ENCODE measurements at places on chromosomes 7 and 10.

DNA sequence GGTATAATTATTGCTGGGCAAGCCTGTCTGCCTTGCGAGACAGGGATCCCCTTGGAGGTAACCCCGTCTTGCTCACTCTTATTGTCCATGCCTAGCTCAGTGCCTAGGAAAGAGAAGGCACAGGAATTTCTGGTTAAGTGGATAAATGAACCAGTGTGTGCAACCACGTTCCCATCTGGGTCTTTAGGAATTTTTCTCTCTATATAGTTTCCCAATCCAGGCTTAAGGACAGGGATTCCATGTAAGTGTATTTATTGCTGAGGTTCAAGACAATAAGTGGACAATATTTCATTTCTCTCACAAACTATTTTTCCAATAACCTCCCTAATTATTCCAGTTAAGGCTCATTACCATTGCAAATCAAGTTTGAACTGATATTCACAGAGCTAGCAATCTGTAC lies 8.9 kb upstream of the ADAM12 start:
- no peak for DNase-seq

DNA sequence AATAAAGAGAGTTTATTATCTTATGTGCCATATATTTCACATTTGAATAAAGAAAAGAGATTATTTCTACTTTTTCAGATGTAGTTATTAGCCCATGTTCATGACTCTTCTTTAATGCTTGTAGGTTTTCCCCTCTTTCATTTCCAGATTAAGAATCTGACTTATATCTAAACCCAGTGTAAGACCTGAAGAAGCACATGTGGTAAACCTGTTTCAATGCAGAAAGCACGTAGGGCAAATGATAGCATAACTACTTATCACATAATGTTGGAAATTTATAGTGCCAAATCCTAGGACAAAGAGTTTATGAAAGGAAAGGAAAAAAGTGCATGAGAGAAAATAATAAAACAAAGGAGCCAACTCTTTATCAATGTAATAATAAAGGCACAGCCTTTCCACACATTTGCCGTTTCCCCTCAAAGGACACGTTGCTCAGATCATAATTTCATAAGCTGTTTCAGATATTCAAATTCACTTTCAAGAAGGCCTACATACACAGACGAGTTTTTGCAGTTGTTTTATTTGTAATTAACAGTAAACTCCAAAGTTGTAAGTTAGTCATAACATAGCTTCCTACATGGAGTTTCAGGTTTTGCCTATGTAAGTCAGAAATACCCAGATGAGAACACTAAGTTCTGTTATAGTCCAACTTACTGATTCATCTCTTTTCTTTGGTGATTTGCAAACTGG lies 88.8 kb upstream of the MDFIC start:
- DNase-seq = no peak

GRCh38 chr10:73647211-73647874 lies 6.1 kb upstream of the MYOZ1 start:
- no peak for DNase-seq

DNA sequence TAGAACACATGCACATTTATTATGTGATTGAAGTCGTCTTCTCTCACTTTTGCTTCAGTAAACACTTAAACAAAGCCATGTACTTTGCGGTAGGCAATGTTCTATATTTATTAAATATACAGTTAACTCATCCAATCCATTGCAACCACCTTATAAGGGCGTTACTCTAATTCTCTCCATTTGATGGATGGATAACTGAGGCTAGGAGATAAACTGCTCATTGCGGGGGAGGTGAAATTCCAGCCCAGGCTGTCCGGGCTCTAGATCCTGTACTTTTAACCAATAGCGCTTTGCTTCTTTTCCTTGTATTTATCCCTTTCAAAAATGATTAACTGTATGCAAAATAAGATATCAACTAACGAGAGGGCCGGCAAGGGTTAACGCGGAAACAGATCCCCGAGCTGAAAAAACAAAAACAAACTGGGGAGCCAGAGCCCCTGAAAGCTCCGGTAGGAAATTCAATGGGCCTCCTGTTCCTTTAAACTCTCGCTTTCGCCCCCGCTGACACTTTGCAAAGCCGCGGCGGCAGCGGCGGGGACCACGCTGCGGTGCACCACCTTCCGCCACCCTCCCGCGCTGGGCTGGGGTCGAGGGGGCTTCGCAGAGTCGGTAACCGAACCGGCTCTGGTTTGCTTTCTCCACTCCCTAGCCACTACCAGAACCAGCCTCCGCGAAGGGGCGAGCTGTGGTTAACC lies 1.0 kb upstream of the PLXDC2 start:
- DNase-seq = no peak

- DNase-seq = no peak
These were observed 6.9 kb upstream of the NOBOX start for GRCh38 chr7:144410441-144410840.

DNA sequence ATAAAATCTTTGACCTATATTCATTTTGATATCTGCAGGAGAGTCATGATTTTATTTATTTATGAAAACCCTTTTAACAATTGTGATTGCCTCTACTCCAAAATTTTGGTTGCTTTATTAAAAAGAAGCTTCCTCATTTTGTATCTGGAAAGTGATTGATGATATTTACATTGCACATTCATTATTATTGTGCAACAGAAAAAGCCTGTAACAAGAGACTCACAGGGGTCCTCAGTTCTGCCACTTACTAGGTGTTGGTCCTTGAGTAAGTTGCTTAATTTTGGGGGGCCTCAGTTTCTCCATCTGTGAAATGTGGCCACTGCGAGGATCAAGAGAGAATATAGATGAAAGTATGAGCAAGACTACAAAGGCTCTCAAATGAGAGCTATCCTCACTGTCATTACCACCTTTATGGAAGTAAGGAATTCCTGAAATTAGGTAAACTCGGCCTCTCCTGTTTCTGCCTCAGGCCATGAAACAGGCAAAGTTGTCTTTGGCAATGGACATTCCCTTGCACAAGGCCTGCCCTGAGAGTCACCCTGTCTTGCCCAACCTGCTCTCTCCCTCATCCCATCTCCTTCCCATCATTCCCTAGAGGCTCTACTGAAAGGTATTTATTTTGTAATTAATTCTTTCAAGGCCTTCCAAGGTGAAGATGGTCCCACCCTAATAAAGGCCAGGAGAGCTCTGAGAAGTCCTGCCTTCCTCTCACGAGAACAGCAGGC lies 66.1 kb upstream of the ABLIM1 start:
- no peak for DNase-seq

DNA sequence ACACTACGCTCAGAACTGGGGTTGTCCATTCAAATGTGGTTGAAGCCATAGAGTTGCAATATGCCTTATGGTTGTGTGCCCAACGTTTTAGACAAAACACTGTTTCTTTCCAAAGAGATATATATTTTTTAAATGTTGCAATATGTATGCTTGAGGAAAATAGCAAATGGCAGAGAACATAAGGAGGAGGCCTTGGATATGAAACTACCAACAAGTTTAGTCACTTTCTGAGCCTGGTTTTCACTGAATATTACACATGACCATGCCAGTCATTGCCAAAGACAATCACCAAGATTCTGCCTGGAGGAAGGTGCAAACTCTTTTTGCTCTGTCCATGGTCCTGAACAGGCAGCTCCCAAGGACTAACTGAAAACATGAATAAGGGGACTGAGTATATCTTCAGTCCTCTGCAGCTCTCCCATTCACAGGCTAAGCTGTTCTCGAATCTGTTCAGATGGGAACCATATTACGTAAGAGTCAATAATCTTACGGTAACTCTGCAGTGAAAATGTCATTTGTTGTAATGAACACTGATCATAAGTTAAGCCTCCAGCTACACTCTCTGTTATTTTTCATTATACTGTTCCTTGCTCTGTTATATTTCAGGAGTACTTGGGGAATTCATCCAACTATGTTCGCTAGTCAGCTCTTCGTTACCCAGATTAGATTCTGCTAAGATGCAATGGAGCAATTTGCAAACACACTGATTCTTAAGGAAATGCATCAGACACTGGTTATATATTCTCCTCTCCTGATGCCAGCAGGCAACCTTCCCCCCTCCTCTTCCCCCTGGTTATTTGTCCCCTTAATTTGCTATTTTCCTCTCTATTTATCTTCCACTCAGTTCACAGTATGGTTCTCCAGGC lies 90.7 kb upstream of the C1QL3 start:
- DNase-seq = no peak

DNA sequence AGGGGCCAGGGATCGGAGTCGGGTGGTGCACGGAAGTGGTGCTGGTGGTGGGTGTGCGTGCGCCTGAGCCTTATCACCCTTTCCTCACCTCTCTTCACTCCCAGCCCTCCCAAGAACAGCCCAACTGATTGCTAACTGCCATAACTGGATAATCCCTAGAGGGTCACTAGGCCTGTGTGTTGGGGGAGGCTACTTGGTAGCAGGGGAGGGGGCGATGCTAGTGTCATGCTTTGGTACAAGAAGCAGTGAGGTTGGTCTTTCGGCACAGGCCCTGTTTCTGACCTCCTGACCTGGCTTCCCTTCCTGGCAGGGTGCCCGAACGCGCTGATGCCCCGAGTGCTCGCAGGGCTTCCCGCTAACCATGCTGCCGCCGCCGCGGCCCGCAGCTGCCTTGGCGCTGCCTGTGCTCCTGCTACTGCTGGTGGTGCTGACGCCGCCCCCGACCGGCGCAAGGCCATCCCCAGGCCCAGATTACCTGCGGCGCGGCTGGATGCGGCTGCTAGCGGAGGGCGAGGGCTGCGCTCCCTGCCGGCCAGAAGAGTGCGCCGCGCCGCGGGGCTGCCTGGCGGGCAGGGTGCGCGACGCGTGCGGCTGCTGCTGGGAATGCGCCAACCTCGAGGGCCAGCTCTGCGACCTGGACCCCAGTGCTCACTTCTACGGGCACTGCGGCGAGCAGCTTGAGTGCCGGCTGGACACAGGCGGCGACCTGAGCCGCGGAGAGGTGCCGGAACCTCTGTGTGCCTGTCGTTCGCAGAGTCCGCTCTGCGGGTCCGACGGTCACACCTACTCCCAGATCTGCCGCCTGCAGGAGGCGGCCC lies 652 bp downstream of the KAZALD1 start:
- DNase-seq = no peak

DNA sequence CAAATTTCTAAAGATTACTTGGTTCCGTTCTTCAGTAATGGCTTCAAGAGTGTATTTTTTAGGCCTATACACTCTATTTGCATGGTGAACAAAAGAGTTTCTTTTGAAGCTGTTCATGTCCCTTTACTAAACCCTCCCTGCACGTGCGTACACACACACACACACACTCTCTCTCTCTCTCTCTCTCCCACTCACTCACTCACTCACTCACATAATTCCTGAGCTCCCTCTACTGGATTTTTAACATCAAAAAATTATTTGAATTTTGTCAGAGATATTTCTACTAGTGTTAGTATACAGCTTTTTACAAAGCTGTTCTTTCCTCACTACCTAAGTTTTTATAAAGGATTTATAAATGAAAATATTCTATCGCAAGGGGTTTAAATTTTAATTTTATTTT lies 85.9 kb downstream of the UBE3C start:
- DNase-seq = no peak

GRCh38 chr10:118870467-118871243 lies 115.9 kb upstream of the CACUL1 start:
- DNase-seq = no peak

GRCh38 chr10:115026056-115026745 lies 67.0 kb upstream of the ATRNL1 start:
- DNase-seq = no peak

- no peak for DNase-seq
These were observed 185.6 kb downstream of the LRMDA start for GRCh38 chr10:75616874-75617478.

DNA sequence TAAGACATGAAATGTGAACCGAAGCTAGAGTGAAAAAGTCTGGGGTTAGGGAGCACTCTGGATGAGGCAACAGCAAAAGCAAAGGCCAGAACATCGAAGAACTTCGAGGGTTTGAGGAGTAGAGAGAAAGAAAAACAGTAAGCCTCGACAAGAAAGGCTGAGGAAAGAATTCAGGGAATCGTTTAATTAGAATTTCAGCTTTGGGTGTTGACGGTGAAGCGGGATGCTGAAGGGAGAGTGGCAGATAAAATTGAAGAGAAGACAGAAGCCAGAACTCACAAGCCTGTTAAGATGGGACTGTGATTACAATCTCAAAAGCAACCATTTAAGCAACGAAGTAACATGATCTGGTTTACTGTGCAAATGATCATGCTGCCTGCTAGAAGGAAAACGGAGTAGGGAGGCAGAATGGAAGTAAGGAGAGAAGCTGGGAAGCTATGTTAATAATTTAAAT lies 2.1 kb downstream of the TRDMT1 start:
- no peak for DNase-seq

DNA sequence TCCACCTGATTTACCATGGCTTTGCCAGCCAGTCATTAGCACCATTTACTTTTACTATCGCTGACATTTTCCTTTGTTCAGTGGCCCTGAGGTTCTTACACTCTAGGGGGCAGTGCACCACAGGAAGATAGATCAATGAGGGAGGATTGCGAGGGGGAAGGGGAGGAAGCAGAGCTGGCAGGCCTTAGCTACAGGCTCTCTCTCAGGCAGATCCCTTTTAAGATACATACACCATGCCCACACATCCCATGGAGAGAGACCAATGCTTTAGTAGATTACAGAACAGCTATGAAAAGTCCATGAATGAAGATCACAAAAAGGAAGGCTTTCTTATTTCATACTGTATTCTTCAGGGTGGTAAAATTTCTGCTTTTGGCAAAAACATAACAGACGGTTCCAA lies 47.4 kb downstream of the DENND11 start:
- DNase-seq = peak; percentile 16

- DNase-seq = no peak
These were observed 114.1 kb downstream of the EMX2 start for GRCh38 chr10:117656385-117657367.

- DNase-seq = no peak
These were observed 156.9 kb upstream of the ADCY1 start for GRCh38 chr7:45417268-45417667.

DNA sequence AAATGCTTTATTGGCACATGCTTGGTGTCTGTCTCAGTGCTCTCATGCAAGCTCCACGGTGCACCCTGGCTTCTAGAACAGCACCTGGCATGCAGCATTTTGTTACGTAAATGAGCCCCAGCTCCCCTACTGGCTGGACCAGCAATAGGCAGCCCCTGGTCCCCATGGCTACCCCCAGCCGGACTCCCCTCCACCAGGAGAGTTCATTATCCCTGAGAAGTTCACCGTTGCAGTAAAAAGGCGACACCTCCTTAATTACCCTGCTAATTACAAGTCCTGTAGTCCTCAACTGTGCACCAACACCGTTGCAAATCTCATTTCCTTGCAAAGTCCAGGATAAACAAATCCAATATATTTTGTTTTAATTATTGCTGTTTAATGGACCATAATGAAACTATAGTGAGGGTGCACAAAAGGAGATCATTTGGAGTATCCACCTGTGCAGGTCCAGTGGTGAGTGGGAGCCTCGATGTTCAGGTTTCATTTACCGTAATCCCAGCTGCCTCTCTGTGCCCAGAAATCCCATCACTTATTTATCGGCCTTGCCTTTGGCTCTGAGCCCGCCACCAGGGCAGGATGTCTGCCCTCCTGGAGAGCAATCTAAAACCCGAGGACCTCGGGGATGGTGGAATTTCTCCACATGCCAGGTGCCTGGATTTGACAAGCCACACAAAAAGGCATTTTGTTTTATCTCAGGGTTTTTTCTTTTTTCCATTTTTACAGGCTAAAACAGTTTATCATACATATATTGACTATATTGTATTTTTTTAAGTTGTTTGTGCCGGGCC lies 12.8 kb upstream of the DRGX start:
- no peak for DNase-seq

- peak; percentile 30 for DNase-seq
These were observed 3.0 kb downstream of the SMARCD3 start for GRCh38 chr7:151245360-151246101.

Data from activated T-helper 1 cell treated with anti-CD3 and anti-CD28 coated beads, Interleukin-2, amount 50 U/mL, for 16 hours (primary cell).